ENCODE measurements at places on chromosomes 16 and 17.

GRCh38 chr16:85284141-85284817 is 172.0 kb upstream of the CIBAR2 start:
- no peak for DNase-seq

GRCh38 chr17:50502301-50502990 is 5.8 kb upstream of the MYCBPAP start:
- DNase-seq: no peak

GRCh38 chr17:79953335-79953734 is 82.3 kb downstream of the TBC1D16 start:
- no peak for DNase-seq

DNA sequence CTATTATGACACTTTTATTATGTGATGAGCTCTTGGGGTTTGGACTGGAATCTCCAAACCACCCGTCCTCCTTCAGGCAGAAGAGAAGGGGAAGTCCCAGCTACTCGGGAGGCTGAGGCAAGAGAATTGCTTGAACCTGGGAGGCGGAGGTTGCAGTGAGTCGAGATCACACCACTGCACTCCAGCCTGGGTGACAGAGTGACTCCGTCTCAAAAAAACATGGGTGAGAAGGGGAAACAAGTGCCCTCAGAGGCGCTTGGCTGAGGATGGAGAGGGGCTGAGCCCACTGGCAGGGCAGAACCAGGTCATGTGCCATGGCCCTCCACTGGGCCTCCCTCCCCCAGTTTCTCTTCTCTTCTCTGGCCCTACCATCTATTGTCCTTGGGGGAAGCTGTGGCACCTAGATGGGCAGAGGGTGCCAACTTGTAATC is 120.9 kb upstream of the SMURF2 start:
- DNase-seq: no peak

DNA sequence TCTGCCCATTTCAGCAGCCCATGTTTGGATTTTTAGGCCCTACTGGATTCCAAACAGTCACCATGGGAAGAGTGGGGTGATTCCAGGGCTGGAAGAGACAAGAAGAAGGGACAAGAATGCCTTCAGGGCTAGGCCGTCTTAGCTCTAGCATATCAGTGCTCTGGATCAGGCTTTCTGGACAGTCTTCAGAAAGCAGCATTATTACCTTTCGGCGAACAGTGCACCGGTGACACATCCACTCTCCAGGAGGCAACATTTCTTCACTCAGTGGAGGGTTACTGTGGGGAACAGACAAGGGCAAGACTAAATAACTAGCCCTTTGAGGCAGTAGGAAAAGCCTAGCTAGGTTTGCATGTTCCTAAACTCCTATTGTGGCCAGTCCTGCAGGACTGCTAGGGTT is 23.9 kb upstream of the DHRS13 start:
- DNase-seq: no peak

DNA sequence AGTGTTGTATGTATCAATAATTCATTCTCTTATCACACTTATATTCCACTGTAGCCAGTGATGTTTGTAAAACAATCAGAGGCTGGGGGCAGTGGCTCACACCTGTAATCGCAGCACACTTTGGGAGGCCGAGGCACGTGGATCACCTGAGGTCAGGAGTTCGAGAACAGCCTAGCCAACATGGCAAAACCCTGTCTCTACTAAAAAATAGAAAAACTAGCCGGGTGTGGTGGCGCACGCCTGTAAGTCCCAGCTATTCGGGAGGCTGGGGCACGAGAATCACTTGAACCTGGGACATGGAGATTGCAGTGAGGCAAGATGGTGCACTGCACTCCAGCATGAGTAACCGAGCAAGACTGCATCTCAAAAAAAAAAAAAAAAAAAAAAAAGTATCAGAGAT is 217.0 kb downstream of the CPPED1 start:
- no peak for DNase-seq

DNA sequence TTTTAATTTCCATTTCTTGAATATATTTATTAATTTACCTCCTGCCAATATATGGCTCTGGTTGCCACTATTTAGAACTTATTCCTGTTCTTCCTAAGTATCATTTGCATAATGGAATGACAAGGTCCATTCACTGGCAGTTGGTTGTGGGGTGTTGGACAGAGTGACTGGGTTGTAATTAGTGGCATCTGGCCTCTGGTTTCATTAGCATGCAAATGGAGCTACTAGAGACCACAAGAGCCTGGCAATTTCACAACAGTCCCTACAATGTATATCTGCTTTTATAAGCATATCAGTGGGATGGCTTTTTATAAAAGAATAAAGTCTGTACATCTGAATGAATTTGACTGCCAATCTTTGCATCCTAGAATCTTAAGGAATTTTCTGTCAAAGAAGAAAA is 1030.9 kb upstream of the CDH8 start:
- DNase-seq: no peak

DNA sequence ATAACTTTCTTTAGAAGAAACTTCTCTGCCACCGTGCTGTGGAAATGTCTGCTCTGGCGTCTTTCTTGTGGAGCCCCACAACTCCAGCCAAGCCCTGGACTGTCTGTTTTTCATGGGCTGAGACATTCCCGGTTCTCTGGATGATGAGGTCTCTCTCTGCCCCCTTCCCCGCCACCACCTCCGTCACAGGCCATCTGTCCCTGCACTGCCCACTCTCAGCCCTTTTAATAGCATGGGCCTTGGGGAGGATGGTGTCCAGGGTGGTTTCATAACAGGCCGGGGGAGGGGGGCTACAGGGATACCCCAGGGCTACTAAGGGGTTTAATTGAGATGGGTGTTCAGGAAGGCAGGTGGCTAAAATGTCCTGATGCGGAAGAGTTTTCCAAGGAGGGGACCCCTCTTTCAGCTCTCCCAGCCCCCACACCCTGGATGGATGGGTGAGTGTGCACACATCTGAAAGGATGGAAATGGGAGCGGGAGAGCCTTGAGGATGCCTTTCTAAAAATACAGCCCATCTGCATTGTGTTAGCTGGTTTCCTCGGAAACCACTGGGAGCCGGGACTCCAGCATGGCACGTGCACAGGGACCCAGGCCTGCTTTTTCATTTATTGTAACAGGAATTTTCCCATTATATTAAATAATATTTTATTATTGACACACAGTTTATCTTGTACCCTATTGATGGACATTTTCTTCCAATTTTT is 14.6 kb upstream of the NDRG4 start:
- no peak for DNase-seq

- no peak for DNase-seq
Measured at GRCh38 chr16:9099131-9099625, 7.7 kb downstream of the HAPSTR1 start.

DNA sequence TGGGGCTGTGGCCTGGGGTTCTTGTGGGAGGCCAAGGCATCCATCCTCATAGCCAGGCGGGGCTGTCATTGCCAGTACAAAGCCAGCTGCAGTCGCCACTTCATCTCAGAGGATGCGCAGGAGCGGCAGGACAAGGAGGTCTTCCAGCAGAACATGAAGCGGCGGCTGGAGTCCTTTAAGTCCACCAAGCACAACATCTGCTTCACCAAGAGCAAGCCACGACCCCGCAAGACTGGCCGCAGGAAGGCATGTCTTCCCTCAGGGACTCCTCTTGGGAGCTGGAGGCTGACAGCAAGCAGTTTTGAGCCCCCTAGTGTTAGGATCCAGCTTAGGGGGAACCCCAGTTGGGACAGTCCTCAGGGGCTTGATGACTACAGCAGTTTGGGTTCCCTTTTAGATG is 15.1 kb upstream of the PLEKHG4 start:
- DNase-seq: no peak

DNA sequence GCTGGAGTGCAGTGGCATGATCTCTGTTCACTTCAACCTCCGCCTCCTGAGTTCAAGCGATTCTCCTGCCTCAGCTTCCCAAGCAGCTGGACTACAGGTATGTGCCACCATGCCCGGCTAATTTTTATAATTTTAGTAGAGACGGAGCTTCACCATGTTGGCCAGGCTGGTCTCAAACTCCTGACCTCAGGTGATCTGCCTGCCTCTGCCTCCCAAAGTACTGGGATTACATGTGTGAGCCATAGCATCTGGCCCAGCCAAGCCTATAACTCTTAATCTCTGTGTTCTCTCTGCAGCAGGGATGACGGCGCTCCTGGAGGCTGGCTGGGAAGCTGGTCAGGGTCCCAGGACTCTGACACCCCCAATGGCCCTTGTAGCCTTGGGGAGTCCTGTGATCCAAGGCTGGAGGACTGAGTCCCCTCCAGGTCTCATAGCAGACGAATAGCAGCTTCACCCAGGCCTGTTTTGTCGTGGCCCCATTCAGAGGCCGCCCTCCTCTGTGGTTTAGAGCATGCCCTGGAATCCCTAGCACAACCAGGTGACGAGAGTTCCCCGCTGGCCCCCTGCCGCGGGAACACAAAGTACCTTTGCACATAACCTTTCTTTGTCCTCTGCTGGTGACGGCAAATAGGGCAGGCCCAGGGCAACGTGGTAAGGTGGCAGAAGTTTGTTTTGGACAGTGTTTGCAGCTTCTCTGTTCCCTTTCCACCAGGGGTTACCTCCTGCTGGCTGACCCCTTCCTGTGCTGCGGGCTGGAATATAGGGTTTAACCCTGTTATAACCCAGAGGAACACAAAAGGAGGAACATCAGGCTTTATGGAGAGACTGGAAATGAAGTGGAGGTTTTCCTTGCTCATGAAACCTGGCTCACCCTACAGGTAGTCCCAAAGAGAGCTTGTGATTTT is 43.0 kb upstream of the TOB1 start:
- DNase-seq: no peak

GRCh38 chr16:1839554-1839953 is 12.5 kb downstream of the FAHD1 start:
- DNase-seq: no peak

DNA sequence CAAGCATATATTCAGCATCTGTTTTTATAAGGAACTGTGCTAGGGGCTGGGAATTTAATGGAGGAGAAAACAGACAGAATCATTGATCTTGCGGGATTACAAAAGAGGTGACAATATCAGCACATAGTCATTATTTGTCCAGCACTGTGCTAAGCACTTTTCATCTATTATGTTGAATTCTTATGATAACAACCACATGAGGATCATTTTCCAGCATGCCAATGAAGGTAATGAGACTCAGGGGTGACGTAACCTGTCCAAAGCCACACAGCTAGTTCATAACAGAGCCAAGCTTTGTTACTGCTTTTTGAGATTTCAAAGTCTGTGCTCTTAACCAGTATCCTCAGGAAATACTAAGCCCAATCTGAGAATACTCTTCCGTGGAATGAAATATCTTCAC is 503.3 kb downstream of the CDH13 start:
- no peak for DNase-seq

- no peak for DNase-seq
Measured at GRCh38 chr17:57282296-57282695, 26.0 kb downstream of the MSI2 start.

GRCh38 chr17:81898029-81898866 is 3.8 kb upstream of the NPB start:
- DNase-seq: no peak

DNA sequence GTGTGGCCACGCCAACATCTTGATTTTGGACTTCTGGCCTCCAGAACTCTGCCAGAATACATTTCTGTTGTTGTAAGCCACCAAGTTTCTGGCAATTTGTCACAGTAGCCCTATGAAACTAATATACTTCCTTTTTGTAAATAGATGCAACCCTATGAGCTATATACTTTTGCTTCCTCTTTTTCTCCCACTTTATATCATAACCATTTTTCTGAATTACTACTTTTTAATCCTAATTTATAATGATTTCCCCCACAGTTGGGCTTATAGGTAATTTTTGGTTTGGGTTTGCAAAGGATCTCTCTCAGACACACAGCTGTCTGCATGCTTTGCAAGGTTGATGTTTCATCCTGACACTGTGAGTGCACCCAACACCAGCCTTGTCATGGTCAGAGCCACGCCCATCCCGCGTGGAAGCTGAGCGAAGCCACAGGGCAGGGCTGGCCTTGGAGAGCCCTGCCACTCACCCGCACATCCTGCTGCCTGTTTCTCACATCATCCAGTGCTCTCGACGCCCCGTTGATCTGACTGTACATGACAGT is 5.8 kb downstream of the TRIM25 start:
- no peak for DNase-seq

DNA sequence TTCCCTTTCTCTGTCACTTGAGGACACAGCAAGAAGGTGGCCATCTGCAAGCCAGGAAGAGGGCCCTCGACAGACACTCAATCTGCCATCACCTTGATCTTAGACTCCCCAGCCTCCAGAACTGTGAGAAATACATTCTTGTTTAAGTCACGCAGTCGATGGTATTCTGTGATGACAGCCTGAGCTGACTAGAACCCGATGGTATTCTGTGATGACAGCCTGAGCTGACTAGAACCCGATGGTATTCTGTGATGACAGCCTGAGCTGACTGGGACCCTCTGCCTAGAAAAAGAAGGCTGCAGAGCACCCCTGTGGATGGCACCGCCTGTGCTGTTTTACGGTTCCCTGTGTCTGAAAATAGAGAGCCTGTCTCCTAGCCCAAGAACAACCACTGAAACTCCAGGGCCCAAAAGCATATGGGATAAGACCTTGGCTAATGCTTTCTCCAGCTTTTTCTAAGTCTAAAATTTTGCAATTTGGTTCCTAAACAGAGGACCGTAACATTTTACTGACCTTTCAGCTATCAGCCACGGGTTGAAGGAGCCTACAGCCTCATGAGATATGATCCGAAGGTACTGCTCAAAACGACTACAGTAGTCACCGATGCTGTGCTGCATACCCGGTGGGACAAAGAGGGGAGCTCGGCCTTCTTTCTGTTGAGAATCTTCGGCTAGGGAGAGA is 33.1 kb upstream of the PITPNM3 start:
- DNase-seq: no peak

DNA sequence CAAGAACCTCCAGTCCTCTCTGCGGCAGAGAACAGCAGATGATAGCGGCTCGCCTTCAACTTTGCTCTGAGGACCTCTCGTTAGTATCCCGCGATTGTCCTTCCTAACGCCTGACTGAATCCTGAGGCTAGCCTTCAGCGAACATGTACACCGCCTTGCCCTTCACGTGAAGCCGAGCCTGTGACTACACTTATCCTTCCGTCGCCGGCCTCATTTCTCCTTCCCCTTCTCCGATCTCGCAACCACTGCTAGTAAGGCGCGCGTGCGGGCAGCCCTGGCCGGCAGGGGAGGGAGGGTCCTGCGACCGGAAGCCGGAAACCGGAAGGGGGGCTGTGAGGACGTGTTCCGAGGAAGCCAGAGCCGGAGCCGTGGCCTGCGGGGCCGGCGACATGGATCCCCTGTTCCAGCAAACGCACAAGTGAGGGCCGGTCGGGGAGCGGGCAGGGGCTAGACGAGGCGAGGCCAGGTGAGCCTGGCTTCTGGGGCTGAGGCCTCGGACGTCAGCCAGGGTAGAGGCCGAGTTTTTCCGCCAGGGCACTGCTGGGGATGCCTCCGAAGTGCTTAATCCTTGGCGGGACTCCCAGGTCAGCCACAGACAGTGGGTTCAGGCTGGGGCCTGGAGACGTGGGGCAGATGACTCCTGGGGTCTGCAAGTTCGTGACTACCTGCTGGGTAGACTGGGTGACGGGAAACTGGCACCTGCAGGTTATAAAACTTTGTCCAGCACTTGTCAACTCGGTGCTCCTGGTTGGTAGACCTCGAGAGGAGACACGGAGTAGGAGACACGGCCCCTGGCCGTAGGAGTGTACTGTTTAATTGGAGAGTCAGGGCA is at the start of gene GOSR2:
GOSR2 (plus strand) TSS at position 357 of the 832 bp plus-strand sequence; CDS start at position 390, 33 bp downstream.
- DNase-seq: peak; percentile 72

- DNase-seq: no peak
Measured at GRCh38 chr16:58530179-58530578, 14.9 kb downstream of the SETD6 start.
